ENCODE measurements at places on chromosomes 5 and 9. TPM values are rescaled to one million over a fixed set of nuclear protein-coding genes. Genes with fewer than 3 reads are reported as not detected.

Gene STPG3
- 0.27 TPM for total RNA-seq

Gene MEF2C
- total RNA-seq = 0.31 TPM

Gene ISL1
- not detected for total RNA-seq

DNA sequence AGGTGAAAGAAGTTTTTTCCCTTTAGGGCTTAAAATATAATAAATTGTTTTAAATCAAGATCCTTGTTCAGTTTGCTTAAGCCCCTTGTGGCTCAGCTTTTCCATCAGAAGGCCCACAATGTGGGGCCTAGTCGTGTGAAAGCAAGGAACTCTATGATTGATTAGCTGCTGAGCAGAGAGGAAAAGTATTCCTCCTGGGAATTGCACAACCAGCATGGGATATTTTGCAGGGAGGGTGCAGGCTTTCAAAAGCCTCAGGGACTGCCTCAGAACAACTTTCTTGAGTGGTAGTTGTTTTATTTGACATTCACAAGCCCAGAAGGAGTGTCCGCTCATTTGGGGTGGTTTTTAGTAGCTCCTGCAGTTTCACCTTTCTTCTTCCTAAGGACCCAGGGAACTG, 19.8 kb downstream of the TTC23L start:
- no peak for DNase-seq

DNA sequence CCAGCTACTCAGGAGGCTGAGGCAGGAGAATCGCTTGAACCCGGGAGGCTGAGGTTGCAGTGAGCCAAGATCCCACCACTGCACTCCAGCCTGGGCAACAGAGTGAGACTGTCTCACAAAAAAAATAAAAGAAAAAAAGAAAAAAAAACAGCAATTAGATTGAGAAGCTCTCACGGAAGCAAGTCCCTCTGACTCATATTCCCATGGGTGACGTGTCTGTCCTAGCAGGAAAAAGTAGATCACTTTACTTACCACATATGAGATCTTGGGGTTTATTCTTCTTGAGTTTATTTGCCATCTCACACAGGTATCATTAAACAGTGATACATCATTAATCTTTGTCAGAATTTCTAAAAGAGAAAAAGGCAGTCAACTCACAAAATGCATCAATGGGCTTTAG, 62.6 kb downstream of the SUSD1 start:
- no peak for DNase-seq

DNA sequence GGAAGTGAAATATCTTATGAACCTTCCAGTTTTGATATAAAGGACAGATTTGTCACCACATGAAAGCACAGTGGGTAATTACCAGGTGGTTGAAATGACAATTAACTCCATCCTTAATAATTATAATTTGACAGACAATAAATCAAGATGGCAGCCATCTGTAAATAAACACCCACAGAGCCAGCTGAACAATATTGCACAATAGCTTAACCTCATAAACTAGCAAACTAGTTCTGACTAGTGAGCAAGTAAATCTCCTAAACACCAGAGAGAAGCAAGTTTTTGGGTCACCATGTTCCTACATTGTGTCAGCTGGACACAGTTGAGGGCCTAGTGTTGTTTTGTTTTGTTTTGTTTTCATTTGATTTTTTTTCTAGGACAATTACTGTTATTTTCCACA, 577.4 kb downstream of the ACTL7B start:
- DNase-seq = no peak

All from CD8-positive, alpha-beta memory T cell (primary cell).